ENCODE measurements at places on chromosomes 5 and 9.

GRCh38 chr9:133116346-133117231 is 4.5 kb downstream of the RALGDS start:
- no peak for DNase-seq

DNA sequence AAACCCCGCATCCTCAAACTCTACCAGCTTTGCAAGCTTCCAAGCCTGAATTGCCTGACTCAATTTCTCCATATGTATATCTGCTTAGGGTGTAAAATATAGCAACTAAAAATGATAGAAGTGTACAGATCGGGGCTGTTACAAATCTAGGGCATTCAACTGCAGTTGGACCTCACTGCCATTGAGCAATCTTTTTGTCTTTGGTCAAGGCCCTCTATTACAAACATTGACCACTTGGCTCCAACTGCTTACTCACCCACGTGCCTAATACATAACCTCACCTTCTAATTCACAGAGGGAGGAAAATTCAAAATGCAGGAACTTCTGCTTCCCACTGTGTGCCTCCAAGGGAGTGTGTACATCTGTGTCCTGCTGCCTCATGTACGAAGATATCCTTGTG is 10.0 kb downstream of the LRRC70 start:
- DNase-seq: no peak

DNA sequence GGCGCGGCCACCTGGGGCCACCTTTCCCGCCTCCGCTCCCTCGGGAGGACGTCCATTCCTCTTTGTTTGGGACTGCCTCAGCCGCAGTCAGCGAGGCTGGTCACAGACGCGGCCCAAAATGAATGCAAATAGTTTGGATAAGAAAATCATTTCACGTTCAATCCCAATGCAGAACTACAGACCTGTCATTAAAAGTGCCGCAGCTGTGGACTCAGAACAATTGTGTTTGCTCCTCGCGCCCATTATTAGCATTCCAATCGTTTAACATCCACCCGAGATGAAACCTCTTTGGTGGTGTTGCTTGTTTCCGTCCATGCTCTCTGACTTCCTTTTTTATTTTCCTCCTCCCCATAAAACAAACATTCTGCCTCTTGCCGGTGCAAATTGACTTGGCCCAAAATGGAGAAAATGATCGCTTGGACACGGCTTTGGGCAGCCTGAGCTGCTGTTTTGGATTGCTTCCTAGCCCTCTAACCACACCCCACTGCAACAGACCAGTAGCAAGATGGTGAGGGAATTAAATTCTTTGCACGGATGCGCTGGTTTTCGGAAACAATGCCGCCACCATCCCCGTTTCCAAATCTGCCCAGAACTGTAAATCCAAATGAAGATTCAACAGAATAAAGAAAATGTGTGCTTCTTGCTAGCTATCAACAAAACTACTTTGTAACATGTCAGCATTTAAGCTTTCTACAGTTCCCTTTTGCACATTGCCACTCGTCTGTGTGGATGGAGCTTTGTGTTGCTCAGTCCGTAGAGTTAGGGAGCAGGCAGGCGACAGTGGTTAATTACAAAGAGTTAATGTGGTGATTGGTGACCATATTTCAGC is 784 bp downstream of the NLN start:
- DNase-seq: no peak

DNA sequence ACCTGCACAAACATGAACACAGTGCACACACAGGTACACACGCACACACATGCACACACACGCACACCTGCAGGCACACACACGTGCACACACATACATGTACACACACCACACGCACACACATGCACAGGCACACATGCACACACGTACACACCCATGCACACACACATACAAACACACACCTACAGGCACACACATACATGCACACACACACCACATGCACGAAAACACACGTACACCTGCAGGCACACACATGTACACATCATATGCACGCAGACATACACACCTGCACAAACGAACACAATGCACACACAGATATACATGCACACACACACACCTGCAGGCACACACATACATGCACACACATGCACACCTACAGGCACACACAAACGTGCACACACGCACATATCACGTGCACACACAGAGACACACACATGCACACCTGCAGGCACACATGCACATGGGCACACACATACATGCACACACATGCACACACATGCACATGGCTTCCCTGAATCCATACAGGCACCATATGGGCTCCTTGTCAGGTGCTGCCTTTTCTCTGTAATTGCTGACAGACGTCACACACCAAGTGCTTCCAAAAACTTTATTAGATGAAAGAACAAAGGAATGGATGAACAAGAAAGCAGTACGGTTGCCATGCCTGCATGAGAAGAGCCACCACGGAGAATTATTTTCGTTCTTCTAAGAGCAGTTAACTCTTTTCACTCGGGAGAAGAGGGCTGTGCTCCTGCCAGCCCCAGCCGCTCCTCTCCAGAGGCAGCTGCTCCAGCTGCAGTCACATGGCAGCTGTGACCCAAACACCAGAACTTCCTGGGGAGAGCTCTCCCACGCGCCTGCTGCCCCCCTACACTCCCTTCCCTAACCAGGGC is 57.2 kb downstream of the EXD3 start:
- no peak for DNase-seq

Data from activated CD4-positive, alpha-beta T cell treated with anti-CD3 and anti-CD28 coated beads for 48 hours (primary cell).